ENCODE measurements at places on chromosomes 12 and 14. TPM values are rescaled to one million over a fixed set of nuclear protein-coding genes. Genes with fewer than 3 reads are reported as not detected.
A peak's percentile ranks its signal among the peaks of the same experiment; 100 is the strongest.

GRCh38 chr12:84495711-84496110 lies 416.9 kb downstream of the SLC6A15 start:
- no peak for DNase-seq

GRCh38 chr14:106185837-106186233 lies 659.5 kb downstream of the TMEM121 start:
- DNase-seq, result no peak

DNA sequence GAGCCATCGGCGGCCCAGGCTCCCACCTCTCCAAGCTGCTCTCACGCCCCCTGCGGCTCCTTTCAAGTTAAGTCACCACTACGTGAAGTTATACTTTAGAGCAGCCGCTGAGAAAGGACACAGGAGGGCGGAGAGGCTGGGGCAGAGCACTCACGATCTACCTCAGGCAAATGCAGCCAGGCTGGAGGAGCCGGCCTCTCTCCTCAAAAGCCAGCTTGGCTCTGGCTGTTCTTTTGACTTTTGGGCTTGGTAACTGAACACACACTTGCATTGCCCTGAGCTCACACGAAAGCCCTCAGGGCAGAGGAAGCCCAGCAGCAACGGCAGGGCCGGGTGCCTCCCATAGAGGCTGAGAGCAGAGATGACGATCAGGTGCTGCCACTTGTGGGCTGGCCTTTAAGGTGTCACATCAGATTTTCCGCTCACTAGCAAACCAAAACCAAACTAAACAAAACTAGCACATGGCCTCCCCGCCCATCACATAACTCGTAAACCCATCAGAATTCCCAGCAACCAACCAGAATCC lies 75.2 kb downstream of the PITPNM2 start:
- peak; percentile 64 for DNase-seq

- no peak for DNase-seq
These were observed 456.9 kb downstream of the NRXN3 start for GRCh38 chr14:78627114-78627513.

- DNase-seq, result no peak
These were observed 7.5 kb downstream of the RNF212B start for GRCh38 chr14:23245282-23245681.

- no peak for DNase-seq
These were observed 71.3 kb upstream of the HECTD1 start for GRCh38 chr14:31278883-31279282.

DNA sequence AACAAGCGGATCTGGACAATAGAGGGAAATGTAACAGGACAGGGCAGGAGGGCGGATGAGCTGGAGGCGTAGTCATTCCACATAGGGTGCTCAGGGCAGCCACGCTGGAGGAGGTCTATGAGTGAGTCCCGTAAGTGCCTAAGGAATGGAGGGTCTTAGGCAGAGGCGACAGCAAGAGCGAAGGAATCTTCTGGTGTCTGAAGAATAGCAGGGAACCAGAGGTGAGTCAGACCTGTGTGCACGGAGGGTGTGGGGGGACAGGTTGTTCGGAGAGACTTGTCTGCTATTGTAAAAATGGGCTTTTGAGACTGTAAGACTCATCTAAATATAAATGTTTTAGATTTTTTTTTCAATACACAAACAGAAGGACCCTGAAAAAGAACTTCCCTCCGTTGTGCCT lies 70.6 kb downstream of the SETD3 start:
- no peak for DNase-seq

DNA sequence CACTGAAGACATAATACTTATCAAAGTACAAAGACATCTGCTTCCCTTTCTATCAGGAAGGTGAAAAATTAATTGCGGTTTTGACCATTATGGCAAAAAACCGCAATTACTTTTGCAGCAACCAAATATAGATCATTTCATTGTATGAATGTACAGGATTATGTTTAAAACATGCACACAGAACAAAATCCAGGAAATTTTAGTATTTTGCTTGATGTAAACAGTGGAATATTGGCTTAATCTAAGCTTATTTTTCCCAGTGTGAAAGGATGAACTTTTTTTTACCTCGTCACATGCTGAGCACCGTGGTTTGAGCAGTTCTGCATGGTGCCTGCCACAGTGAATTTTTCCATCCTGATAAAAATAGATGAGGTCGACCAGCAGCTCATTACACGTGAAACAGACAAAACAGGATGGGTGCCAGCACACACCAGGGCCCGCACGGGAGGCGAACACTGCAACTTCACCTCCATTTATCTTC lies 121.2 kb downstream of the PRICKLE1 start:
- no peak for DNase-seq

DNA sequence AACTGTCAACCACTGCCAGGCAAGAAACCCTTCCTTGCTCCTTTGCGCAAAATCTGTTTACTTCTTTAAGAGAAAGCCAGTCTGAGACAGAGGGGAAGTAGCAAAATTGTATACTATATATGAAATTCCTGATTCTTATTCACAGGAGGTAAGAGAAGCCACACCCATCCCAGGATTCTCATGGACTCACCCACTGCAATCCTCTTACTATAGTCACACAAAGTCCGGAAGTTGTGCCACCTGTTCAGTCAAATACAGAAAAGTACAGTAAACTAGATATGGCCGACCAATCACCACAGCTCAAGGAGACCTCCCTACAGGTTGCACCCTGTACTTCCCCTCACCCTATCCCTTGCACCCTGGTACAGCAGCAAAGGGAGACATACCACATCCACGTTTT lies 2.9 kb downstream of the PRMT5 start:
- no peak for DNase-seq

GRCh38 chr12:50055831-50056638 lies 1.4 kb upstream of the ASIC1 start:
- DNase-seq, result no peak

- no peak for DNase-seq
These were observed 1586.5 kb upstream of the SEL1L start for GRCh38 chr14:83120187-83120586.

DNA sequence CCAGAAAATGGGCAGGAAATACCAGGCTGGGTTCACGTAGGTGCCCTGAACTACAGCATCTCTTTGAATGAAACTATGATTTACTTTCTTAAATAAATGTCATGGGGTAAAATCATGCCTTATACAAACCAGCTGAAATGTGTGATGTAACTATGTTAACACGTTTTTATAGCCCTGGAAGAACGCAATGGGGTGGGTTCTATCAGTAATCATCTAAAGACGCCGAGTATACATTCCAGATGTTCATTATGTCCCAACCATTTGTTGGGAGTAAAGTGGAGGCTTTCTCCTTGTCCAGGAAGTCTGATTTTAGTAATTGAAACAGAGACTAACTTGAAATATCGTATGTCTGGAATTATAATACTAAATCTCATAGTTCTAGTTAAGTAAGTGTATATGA lies 16.2 kb upstream of the IGF1 start:
- no peak for DNase-seq

GRCh38 chr12:30166006-30166795 lies 382.5 kb upstream of the TMTC1 start:
- no peak for DNase-seq

- no peak for DNase-seq
These were observed 99.6 kb downstream of the RBM19 start for GRCh38 chr12:113866496-113866895.

DNA sequence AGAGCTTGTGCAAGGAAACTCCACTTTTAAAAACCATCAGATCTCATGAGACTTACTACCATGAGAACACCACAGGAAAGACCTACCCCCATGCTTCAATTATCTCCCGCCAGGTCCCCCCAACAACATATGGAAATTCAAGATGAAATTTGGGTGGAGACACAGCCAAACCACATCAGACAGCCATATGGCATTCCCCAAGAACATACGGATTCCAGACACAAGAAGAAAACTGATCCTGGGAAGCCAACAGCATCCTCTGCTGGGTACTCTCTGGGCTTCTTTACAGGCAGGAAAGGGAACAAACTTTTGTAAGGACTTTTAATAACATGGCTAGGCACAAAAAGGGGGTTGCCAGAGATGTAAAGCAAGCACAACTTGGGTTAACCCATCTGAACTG lies 127.2 kb downstream of the TMEM132C start:
- no peak for DNase-seq

- no peak for DNase-seq
These were observed 148.7 kb downstream of the ETV6 start for GRCh38 chr12:11798006-11798708.

- DNase-seq, result no peak
These were observed 39.5 kb downstream of the FOXN3 start for GRCh38 chr14:89377544-89377943.

DNA sequence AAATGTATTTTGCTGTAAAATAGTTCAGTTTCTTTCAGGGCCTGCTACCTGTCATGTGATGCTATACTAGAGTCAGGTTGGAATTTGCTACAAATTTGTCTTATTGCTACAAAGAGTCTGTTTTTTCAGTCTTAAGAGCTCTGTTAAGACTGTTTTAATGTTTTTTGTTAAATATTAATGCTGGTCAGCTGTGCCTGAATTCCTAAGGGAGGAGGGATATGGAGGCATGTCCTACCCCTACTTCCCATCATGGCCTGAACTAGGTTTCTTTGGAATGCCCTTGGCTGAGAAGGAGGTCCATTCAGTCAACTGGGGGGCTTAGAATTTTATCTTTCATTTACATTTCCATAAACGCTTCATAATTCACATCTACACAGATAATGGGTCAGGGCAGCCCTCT lies 30.0 kb downstream of the IQSEC3 start:
- no peak for DNase-seq

- DNase-seq, result no peak
These were observed 11.5 kb downstream of the RAB5B start for GRCh38 chr12:55985341-55985740.

GRCh38 chr12:90085494-90086274 lies 377.0 kb upstream of the ATP2B1 start:
- DNase-seq, result no peak

DNA sequence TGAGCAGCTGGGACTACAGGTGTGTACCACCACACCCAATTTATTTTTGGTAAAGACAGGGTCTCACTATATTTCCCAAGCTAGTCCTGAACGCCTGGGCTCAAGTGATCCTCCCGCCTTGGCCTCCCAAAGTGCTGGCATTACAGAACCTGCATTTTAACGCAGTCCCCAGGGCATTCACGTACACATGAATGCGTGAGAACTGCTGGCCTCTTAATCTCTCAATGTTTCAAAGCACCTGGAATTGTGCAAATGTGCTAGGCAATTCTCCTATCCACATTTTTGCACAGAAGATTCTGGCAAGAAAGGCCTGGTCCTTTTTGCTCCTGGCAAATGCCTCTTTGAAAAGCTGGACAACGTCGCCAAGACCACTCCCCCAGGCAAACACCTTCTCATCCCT lies 35.2 kb downstream of the TESC start:
- no peak for DNase-seq

GRCh38 chr14:67487937-67488893 lies at the start of gene TMEM229B:
Gene TMEM229B, minus strand, starts transcription at chr14:67488721. Its CDS starts 14,798 bp downstream, at chr14:67473923.
- DNase-seq, result peak; percentile 65

- DNase-seq, result no peak
These were observed 152.5 kb downstream of the C12orf75 start for GRCh38 chr12:105482951-105483350.

- no peak for DNase-seq
These were observed 116.8 kb upstream of the SLC38A4 start for GRCh38 chr12:46942579-46942978.

DNA sequence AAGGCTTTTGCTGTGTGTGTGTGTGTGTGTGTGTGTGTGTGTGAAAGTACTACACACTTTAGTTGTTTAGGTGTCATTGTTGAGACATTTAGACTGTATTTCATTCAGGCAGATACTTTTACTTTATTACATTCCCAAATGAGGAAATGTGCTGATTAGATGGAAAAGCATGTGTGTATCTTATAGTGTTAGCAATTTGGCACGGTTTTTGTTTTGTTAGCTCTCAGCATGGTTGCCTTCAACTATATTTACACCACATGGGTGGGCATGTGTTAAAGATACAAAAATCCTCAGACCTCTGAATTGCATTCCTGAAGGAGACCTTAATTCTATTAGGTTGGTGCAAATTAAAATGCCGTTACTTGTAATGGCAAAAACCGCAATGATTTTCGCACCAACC lies 879.5 kb downstream of the DIO2 start:
- no peak for DNase-seq

DNA sequence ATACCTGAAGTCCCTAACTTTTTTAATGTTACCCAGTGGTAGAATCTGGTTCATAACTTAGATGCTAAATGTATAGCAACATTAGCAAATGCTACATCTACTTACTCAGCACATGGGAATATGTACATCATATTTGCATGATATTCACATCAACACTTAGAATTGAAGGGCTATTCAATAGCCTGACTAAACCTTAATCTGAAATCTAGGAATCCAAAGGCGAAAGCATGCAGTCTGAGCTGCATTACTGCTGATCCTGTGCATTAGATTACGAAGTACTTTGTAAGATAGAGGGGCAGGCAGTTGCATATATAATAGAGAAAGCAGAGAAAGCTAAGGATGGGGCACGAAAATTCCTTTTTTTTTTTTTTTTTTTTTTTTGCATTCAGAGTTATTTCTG lies 40.4 kb downstream of the SLC38A4 start:
- no peak for DNase-seq

DNA sequence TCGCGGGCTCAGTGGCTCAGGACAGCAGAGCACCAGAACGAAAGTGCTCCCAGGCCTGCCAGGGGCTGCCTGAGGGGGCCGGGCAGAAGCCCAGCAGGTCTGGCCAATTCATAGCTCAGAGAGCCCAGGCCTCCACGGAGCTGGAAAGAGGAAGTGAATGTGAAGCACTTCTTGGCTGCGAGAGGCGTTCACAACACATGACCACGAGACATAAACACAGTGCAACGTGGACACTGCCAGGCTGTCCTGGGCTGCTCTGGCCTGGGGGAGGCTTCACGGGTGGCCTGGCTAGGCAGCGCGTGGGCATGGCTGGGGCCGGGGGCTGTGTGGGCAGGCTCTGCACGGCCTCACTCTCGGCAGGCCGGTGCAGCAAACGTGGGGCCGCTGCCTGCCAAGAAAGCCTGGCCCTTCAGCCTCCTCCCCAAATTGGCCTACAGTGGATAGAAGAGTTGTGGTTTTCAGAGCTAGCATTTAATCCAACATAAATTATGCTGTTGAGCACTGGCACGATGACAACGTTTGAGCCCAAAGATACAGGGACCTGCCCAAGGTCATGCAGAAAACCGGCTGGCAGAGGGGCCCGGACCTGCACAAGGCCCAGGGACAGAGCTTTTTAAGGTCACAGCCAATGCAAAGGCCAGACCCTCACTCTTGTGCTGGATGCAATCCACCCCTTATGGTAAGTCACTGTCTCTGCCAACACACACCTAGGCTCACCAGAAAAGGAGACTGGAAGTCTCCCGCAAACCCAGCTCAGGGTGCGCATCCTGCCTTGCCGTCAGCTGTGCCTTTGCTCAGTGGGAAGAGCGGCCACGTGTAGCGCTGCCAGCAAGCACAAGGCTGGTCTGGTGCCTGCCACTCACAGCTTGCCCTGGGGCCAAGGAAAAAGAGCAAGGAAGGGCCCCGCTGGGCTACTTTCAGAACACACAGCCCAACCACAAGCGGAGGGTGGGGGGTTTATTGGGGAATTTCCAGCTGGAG lies 8.6 kb downstream of the SLC25A29 start:
- DNase-seq, result peak; percentile 73

The CLEC2A gene
- not detected for total RNA-seq

The EXOC3L4 gene
- total RNA-seq, result 2.5 TPM

The MUCL1 gene
- total RNA-seq, result not detected

The MYF6 gene
- not detected for total RNA-seq

The OR6C1 gene
- not detected for total RNA-seq

The IFNG-AS1 gene
- total RNA-seq, result 0.49 TPM

The ART4 gene
- total RNA-seq, result 1.5 TPM

The IKZF4 gene
- 14.6 TPM for total RNA-seq

The LRRC9 gene
- total RNA-seq, result 0.08 TPM

The NPFF gene
- total RNA-seq, result not detected
